ENCODE measurements at places on chromosomes 13 and 19. TPM values are rescaled to one million over a fixed set of nuclear protein-coding genes. Genes with fewer than 3 reads are reported as not detected.

GRCh38 chr19:52370341-52370710 is 603 bp downstream of the ZNF880 start:
- DNase-seq = no peak

- no peak for DNase-seq
Observed at GRCh38 chr19:33627962-33628839, 6.4 kb downstream of the CHST8 start.

- DNase-seq = no peak
Observed at GRCh38 chr13:106565127-106565775, 2.7 kb downstream of the ARGLU1 start.

DNA sequence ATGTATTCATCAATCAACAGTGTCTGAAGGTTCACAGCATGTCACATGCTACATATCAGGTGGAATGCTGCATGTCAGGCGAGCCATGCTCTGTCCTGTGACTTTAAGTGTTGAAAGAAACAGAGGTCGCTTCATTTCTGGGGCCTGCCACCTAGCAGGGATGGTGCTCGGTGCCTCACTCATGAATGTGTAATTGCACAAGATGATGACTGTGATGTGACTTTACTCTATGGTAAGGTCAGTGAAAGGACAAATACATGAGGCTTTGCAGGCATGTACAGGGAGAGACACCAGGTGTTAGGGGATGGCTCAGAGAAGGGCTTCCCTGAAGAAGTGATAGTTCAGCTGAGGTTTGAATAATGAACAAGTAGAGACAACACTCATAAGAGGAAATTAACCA is 66.7 kb downstream of the FRY start:
- DNase-seq = no peak

DNA sequence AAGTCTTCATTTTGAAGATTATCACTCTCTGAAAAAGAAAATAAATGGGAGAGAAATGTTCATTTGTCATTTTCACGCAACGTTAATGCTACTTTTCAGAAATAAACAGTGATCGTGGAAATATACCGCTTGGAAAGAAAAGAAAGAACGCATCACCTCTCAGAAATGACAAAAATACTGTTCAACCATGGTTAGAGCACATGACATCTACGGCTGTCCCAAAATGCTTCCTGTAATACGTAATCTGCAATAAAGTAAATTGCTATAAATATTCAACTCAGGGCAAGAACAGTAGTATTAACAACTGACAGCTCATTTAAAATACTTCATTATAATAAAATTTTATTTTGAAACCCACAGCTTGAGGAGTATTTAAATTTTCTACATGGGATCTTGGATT is 15.2 kb downstream of the LATS2 start:
- DNase-seq = no peak

DNA sequence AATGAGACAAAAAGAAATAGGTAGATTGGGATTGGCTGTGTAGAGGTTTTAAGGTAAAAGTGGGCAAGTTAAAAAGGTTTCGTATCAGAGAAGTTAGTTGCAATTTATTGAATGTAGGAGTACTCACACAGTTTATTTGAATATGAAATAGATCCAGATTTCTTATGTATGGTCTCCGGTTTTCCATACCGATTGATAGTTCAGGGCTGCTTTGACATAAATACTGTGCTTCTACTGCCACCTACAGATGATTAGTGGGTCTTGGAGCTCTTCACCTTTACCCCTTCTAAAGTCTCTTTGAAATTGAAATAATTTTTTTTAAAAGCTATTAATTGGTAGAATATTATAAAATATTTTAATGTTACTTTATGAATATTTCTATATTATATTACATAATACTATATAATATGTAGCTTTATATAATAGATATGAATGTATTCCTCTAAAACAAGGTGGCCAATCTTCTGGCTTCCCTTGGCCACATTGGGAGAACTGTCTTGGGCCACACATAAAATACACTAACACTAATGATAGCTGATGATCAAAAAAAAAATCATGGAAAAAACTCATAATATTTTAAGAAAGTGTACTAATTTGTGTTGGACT is 7.7 kb upstream of the GPR18 start:
- no peak for DNase-seq

DNA sequence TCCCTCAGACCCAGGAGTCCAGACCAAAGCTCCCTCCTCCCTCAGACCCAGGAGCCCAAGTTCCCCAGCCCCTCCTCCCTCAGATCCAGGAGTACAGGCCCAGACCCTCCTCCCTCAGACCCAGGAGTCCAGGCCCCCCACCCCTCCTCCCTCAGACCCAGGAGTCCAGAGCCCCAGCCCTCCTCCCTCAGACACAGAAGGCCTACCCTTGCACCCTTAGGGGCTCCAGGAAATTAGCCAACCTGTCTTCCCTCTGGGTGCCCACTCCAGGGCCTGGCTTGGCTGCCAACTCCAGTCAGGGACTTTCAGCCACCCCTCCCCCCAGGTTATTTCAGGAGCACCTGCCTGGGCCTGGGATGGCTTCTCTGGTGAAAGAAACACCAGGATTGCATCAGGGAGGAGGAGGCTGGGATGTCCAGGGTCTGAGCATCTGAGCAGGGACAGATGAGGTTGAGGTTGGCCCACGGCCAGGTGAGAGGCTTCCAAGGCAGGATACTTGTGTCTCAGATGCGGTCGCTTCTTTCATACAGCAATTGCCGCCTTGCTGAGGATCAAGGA is at the start of gene FGF21:
FGF21 (plus strand) TSS at position 441 of the 558 bp plus-strand sequence. CDS start 713 bp downstream, outside the sequence.
- no peak for DNase-seq

Gene POLR1G
- 4.7 TPM for total RNA-seq

Gene FCER2
- not detected for total RNA-seq

Gene KLK6
- not detected for total RNA-seq

Data from suprapubic skin (tissue), 4 donors.